ENCODE measurements at places on chromosomes 4 and X.

DNA sequence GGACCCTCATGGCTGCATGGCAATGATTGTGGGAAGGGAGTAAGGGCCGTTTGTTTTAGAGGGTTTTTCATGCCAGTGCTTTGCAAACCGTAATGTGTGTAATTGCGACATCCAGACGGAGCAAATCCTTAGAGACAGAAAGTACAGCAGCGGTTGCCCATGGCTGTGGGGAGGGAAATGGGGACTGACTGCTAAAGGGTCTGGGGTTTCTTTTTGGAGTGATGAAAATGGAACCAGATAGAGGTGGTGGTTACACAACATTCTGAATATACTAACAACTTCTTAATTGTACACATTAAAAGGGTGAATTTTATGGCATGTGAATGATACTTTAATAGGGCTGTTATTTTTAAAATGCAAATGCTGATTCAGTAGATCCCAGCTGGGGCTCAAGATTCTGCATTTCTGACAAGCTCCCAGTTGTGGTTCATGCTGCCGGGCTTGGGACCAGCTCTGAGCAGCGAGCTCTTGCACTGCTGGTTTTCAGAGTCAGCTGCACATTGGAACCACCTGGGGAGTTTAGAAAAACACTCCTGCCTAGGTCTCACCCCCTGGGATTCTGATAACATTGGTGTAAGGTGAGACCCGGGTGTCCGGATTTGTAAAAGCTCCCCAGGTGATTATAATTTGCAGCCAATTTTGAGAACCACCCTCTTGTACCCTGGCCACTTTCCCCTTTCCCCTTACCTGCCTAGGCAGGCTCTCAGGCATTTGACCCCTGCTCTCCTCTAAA lies 47.7 kb downstream of the PRPS1 start:
- DNase-seq, result no peak

DNA sequence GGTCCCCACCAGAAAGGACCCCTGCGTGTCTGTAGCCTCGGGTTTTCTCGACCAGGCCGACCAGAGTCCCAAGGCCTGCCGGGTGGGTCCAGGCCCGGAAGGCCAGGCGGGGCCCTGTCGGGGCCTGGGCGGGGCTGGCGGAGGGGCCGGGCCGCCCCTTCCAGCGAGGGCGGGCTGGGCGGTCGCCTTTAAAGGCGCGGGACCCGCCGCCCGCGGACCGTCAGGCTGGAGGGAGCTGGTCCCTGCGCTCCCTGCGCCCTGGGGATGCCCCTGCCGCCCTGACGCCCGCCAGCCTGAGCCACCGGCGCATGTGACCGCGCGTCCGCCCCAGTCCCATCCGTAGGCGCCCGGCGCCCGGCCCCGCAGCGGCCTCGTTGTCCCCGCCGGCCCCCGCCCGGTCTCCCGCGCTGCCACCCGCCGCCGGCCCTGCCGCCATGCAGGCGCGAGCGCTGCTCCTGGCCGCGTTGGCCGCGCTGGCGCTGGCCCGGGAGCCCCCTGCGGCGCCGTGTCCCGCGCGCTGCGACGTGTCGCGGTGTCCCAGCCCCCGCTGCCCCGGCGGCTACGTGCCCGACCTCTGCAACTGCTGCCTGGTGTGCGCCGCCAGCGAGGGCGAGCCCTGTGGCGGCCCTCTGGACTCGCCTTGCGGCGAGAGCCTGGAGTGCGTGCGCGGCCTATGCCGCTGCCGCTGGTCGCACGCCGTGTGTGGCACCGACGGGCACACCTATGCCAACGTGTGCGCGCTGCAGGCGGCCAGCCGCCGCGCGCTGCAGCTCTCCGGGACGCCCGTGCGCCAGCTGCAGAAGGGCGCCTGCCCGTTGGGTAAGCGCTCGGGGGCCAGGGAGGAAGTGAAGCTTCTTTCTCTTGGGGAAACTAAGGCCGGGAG lies at the start of gene HTRA3:
HTRA3 (plus strand) TSS at position 220 of the 883 bp plus-strand sequence; CDS start at position 435, 215 bp downstream.
- DNase-seq, result no peak

DNA sequence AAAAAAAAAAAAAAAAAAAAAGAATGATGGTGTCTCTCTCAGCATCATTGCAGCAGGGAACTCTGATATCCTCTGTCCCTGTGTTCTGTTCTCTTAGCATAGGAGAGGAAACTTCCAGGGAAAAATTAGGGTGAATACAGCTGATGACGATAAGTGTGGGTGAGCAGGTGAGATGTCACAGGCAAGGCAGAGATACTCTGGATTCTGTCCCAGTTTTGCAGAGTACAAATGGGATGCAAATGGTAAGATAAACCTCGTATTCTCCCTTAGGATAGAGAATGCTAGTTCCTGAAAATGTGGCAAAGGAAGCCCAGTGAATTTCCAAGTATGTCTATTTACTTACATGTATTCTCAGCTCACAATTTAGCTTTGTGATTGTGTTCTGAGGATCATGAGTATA lies 671.6 kb upstream of the BOD1L1 start:
- no peak for DNase-seq

DNA sequence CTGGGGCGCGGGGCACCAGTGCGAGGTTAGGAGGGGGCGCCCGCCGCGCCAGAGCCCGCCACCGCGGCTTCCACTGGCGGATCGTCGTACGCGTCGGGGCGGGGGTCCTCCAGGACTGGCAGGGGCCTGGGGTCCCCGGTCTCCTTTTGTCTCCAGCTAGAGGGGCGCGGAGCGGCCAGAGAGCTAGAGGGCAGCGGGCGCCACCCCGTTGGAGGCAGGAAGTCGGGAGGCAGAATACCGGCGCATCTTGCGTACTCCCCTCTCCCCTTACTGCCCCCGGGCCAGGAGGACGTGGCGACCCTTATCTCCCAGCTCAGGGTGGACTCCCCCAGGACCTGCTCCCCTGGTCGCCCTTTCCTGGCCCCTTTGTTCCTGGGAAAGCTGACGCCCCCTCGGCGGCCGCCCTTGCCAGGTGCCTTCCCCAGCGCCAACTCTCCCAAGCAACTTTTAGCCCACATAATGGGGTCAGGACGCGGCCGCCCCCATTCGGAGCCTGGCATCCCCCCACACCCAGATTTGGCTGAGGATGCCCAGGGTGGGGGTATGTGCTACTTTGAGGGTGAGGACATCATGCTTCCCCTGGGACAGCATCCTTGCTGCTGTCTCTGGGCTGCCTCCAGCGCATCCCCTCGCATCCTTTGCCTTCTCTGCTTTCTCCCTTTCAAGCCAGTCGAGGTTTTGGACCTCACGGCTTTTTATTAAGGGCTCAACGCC lies 933 bp downstream of the CNKSR2 start:
- DNase-seq, result no peak

GRCh38 chr4:162787120-162787519 lies 379.6 kb downstream of the NAF1 start:
- no peak for DNase-seq

DNA sequence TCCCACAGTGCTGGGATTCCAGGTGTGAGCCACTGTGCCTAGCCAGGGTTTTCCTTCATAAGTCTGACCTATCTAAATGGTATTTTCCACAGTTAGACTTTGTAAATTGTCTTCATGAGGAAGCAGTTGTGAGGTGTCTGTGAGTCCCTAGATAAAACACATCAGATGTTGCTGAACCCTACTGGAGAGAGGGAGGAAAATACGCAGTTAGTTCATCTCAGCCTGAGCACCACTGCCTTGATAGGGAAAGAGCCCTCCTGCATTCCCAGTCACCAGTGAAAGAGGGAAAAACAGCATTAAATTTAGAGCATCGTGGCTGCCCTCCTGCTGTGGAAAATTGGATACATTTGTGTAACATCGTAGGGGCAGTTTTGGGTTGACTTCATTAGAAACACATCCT lies 31.7 kb upstream of the CLDN34 start:
- DNase-seq, result no peak

DNA sequence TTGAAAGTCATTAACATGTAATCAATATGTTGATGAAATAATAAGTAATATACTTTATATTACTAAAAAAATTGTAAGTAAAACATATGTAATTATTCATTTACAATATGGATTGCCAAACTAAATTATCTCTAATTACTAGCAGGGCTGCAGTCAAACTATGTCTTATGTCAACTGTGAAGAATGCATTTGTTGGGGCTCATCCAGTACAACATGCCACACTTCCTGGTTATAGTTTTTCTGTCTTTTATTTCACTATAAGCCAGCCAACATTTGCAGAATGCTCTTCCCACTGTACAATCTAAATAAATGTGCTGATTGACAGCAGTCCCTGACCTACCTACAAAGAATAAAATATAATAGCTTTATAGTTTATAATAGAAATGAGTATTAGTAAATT lies 975.4 kb upstream of the NDST4 start:
- no peak for DNase-seq

DNA sequence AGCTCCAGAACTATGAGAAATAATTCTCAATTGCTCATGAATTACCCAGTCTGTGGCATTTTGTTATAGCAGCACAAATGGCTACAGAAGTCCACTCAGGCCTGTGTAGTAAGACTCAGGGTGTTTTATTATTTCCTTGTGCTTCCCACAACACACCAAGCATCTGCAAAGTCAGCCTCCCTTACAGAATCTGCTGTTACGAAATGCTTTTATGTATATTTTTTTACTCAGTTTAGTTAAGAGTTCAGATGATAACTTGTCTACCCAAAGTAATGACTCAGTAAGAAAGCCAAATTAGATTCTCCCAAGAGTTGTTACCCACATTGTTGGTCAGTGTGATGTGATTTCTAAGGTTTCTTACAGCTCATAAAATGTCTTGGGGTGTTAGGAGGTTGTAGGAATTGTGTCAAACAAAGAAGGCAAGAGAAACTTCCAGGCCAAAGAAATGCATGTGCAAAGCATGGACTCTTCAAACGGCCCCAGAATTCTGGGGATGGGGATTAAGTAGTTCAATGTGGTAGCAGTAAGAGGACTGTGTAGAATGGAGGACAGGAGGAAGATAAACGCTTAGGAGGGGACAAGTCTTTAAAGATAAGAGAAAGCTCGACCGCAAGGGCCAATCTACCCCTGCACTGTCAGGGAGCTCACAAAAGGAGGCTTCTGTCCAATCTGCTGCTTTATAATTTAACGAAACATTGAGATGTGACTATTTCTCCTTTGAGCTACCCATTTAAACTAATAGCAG lies 35.4 kb upstream of the TMEM184C start:
- no peak for DNase-seq

DNA sequence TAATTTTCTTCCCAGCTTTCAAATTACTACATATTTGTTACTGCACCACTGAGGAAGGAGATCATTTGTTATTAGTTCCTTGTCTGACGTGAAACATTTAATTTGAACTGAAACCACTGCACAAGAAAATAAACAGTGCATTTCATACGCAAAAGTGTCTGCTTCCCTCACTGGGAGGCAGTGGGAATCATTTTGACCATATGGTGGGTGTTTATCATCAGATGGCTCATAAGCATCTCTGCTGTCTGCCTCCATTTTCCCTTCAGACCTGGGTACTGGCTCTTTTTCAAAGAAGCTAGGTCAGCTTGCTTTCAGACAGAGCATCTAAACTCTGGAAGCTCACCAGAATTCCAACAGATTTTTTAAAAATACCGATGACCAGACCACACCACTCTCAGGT lies 135.2 kb downstream of the PCDH19 start:
- DNase-seq, result no peak

DNA sequence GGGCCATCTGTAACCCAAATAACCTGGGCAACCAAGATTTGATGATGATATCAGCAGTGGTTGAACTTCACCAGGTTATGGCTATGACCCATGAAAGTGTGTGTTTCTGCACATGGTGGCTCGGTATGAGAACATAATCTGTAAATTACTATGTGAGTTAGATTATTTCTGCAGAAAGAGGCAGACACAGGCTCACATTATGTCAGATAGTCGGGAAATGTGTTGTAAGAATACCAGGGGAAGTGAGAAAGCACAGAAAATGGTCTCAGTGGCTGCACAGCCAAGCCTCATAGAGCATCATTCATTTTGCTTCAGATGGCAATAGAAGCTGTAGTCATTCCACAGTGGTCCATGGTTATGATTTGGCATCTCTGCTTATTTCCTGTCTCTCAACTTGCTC lies 63.0 kb upstream of the RBPJ start:
- DNase-seq, result no peak

DNA sequence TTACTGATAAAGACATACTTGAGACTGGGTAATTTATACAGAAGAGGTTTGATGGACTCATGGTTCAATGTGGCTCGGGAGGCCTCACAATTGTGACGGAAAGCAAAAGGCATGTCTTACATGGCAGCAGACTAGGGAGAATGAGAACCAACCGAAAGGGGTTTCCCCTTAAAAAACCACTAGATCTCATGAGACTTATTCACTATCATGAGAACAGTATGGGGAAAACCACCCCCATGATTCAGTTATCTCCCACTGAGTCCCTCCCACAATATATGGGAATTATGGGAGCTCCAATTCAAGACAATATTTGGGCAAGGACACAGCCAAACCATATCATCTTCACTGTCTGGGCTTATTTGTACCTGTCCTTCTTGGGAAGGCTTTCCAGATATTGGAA lies 22.8 kb upstream of the MUC7 start:
- no peak for DNase-seq

DNA sequence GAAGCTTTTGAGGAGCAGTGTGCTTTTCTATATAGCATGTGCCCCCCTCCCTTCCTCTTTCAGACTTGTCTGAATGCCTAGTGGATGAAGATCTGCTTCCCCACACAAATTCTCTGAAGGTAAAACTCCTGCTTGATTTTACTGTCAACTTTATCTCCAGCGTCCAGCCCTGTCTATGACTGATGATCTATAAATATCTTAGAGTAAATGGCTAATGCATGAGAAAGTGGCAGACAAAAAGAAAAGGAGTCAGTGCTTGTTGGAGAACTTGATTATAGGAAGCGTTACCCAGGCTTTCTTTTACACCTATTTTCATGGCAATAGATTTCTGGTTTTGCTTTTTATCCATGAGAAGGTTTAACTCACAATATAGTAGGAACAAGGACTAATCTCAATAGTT lies 168.3 kb upstream of the HS3ST1 start:
- no peak for DNase-seq

DNA sequence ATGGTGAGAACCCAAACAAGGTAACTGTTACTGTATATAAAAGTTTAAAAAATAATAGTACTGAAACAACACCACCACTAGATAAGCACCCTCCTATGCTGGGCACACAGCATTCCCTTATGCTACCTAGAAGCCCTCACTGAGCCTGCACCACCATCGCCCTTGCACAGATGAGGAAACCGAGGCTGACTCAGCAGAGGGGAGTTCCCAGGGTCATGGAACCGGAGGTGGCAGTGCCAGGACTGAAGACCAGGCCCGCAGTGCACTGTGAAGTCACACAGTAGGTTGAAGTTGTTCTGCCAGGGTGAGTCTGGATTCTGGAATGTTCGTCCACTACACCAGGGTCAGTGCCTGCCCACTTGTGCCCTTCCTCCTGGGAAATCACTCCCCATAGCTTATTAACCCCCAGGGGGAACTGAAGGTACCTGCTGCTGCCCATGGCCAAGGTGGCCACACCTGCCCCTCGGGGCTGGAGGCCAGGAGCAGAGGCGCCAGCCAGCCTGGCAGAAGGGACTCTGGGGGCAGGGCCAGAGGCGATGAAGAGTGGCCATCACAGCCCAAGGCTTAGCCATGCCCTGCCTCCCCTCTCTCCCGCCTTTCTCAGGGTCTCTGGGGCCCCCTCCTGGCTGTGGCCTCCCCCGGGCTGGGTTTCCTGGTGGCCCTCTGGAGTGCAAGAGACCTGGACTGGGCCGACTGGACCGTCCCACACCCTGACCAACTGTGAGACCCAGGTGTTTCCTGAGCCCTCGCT lies 15.1 kb upstream of the ABLIM2 start:
- DNase-seq, result no peak

- DNase-seq, result no peak
Measured at GRCh38 chr4:143082701-143083100, 102.0 kb upstream of the USP38 start.

Data from amniotic stem cell (primary cell).